Occipital lobe (tissue), 3 donors: ENCODE measurements at places on chromosomes 1 and 21. TPM values are rescaled to one million over a fixed set of nuclear protein-coding genes. Genes with fewer than 3 reads are reported as not detected.

GRCh38 chr1:151510020-151510405, 1.2 kb upstream of the CGN start:
- no peak for DNase-seq

DNA sequence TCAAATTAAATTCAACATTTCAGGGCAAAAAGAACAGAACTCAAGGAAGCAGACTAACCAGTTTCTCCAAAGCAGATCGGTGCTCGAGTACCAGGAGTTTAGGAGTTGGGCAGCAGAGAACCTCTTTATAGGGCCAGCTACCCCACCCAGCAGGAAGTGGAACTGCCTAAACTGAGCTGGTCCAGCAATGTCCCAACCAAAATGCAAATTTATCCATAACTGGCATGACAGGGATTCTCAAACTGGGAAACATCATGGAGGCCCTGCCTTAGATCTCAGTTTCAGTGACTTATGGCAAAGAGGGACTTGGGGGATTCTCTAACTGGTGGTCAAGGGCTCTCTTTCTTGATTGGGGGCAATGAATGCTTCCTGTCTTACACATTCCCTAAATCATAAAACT, at the start of gene SPRR2B:
SPRR2B (minus strand) TSS at position 101 of the 400 bp plus-strand sequence. CDS start 772 bp downstream, outside the sequence.
- no peak for DNase-seq

OR2W3 gene
- 1.6 TPM for total RNA-seq

DNA sequence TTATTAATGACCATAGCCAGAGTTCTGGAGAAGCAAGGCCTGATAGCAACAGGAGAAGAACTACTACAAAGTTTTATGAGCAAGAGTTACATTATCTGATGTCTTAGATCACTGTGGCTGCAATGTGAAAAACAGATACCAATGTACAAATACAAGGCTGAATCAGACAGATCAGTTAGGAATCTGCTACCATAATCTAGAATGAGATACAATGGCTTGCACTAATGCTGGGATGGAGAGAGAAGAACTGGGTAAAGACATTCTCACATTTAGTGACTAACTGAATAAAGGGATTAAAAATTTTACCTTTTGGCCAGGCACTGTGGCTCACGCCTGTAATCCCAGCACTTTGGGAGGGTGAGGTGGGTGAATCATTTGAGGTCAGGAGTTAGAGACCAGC, 41.3 kb downstream of the ARID4B start:
- DNase-seq, result no peak

DNA sequence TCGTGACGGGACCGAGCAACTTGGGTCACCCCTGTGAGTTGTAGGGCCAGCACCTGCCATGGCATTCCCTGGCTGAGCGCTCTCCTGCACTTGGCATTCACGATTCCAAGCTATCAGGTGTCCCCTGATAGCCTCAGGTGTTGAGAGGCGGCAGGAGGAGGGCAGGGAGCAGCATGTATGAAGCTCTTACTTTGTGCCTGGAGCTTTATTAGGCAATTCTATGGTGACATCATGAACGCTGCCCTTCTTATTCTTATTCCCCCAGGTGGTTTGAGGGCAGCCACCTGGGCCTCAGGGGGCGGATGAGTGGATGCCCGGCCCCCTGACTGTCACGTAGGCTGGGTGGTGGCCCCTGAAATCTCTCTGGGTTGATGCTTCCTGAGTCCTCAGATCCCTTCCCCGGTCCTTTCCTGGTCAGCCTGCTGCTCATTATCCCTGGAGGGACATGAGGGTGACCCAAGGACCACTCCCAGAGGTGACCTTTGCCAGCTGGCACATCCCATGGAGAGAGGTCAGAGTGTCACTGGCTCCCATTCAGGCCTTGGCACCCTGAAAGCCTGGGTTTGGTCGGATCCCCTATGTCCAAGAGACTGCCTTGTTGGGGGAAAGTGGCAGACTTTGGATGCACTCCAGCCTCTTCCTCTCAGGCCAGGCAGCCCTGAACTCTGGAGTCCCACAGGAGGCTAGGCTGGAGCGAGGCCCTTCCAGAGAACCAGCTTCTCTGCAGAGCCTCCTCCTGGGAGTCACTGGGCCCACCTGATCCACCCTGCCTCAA, 51.9 kb downstream of the SPSB1 start:
- no peak for DNase-seq

- no peak for DNase-seq
Measured at GRCh38 chr1:73356485-73356884, 841.5 kb downstream of the LRRIQ3 start.

GRCh38 chr1:37021502-37021901, 12.8 kb downstream of the GRIK3 start:
- DNase-seq, result no peak

ZNF648 gene
- 0.31 TPM for total RNA-seq

DNALI1 gene
- 3.1 TPM for total RNA-seq

DNA sequence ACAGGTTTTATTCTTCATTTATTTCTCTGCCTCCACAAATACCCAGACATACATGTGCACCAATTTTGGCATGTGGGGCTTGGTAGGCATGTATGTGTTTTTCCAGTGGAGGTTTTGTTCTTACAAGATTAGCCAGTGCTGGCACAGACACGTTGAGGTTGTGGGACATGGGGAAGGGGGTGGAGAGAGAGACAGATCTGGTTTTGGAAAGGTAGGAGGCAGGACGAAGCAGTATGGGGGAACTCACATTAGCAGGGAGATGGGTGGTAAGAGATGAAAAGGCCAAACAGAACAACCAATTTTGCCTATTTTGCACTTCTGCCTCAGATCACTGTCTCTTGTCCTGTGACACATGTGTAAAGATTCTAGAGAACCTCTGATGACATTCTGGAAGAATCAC, 166.1 kb upstream of the HMGB4 start:
- DNase-seq, result no peak

OPRD1 gene
- 0.31 TPM for total RNA-seq

DNA sequence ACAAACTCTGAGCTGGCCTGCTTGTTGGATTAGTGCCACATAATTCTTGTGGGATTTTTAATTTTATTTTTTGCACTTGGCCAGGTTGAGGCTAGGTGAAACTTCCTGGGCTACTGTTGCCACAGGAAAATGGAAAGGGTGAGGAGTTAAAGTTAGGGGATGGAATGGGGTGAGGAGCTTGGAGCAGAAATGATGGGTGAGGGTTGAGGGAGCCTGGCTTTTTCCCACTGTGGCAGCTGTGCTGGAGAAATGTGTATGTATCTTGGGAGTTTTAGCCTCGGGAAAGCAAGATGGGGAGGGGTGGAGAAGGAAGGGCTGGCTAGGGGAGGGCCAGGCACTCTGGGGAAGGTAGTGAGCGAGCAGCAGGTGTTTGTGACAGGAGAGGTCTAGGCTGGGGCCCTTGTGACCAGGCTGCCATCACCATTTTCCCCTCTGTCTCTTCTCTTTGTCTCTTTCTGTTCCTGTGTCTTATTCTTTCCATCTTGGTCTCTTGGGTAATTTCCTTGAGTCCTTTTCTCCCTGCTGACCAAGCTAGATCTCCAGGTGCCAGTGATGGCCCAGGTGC, 2.0 kb downstream of the ZNF687 start:
- no peak for DNase-seq

VHLL gene
- 0.94 TPM for total RNA-seq

GRCh38 chr1:42926879-42927242, 31.8 kb downstream of the SLC2A1 start:
- no peak for DNase-seq

GRCh38 chr1:916173-917075, 7.3 kb upstream of the SAMD11 start:
- no peak for DNase-seq

DNA sequence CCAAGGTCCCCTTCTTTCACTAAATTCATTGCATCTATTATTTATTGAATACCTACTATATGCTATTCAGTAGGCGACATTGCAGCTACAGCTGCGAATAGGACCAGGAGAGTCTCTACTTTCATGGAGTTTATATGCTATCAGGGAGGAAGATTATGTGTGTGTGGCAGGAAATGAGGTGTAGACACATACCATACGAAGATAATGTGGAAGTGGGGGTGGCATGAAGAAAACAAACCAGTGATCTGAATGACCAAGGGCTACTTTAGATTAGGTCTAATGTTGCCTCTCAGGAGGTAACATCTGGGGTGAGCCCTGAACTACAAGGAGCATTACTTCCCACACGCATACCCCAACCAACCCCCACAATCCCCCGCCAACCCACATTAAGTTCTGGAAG, 1.0 kb upstream of the PPIH start:
- no peak for DNase-seq
